HFFc6 (cell line): ENCODE measurements at places on chromosomes 2 and 18.

DNA sequence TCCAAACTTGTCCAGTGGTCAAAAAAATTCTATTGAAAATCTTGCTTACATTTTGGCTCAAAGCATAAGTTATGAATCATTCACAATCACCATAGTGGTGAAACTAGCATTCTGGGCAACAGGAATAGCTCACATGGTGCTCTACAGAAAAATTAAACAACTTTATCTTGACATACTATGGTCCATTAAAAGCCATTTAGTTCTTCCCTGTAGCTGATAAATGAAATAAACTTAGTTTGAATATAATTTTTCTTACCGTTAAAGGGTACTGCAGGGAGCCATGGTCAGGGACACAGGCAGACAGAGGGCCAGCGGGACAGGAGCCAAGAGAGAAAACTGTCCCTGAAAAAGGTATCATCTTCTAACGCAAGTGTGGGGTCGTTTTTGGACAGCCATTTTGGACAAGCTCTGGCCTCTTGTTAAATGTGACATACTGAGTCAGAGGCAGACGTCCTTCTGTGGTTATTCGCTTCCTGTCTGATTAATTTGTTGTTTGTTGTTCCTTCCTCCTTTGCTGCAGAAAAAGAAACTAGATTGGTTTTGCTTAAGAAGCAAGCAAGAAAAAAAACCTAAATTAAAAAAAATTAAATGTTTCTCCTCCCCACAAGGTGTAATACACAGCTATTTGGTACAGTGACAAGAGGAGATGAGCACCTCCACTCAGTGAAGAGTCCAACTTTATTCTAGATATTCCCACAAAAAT is at the start of gene WIPF1:
Gene WIPF1, minus strand, starts transcription at position 460 of the 703 bp plus-strand sequence. CDS start 12,231 bp downstream, outside the sequence.
- DNase-seq, result peak; percentile 65

DNA sequence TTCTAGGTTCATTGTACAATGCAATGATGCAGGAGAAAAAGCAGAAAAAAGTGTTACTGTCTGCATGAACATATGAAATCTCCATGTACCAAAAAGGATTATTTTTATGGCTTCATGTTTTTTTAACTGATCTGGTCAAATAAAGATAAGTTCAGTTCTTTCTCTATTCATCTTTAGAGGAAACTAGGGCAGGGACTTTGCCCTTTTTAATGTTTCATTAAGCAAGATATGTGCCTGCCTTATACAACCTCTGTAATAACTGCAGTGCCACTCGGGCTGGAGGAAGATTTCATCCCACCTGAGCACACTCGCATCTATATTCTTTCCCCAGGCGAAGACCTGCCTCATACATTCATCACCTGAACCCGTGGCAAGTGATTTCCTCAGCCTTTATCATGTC is 157.9 kb upstream of the DDX18 start:
- DNase-seq, result no peak

DNA sequence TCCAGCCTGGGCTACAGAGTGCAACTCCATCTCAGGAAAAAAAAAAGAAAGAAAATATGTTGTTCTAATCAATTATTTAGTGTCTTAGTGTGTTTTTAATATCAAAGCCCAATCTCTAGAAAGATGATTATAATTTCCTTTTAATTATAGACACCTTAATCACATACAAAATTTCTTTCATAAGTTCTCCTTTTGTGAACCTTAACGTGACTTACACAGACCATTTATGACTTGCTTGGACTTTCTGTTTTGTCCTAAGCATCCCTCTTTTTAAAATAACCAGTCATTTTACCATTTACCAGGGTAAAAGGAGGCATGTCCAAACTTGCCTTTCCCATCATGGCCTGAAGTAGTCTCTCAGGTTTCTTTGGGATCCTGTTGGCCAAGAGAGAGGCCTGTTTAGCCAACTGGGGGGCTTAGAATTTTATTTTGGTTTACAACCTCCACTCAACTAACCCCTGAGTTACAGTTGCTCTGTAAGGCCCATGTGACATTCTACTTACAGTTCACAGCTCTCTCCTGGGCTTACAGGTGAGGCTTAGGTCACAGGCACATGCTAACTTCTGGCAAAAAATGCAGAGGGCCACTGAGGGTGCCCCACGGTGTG is 23.9 kb upstream of the GPR155 start:
- DNase-seq, result no peak

GRCh38 chr18:46282646-46283045 is 178.5 kb downstream of the HAUS1 start:
- DNase-seq, result no peak

- DNase-seq, result no peak
These were observed 35.3 kb upstream of the ZNF516 start for GRCh38 chr18:76530391-76530790.

GRCh38 chr18:67731851-67732250 is 215.3 kb upstream of the DSEL start:
- peak; percentile 38 for DNase-seq

DNA sequence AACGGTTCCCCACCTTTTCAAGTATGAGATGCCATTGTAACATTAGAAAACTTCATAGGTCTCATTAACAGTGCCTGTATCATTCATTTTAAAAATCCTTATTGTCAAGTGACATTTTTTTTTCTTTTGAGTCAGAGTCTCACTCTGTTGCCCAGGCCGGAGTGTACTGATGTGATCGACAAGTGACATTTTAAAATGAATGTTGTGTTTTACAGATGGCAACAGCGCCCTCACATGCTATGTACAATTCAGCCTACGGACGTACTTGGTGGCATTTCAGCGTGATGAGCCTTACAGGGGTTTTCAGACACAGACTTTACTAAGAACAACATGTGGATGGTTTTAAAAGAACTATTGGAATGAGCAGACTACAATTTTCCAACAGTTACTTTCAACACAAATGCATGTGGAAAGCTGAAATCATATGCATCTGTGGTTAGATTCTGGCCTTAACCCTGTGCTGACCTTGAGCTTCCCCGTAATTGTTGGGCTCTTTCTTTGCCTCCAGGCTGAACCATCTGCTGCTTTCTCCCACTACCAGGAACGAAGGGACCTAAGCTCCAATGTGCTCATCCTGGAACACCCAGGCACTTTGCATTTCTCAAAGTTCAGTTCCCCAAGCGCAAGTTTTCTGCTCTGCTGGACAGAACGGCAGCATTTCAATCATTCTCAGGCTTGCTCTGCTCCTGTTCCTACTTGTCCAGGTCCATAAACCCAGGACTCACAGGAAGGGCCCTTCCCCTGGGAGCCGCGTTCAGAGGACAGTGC is 119.9 kb upstream of the NDUFV2 start:
- DNase-seq, result peak; percentile 64

- no peak for DNase-seq
These were observed 51.3 kb upstream of the SETBP1 start for GRCh38 chr18:44629406-44629805.

DNA sequence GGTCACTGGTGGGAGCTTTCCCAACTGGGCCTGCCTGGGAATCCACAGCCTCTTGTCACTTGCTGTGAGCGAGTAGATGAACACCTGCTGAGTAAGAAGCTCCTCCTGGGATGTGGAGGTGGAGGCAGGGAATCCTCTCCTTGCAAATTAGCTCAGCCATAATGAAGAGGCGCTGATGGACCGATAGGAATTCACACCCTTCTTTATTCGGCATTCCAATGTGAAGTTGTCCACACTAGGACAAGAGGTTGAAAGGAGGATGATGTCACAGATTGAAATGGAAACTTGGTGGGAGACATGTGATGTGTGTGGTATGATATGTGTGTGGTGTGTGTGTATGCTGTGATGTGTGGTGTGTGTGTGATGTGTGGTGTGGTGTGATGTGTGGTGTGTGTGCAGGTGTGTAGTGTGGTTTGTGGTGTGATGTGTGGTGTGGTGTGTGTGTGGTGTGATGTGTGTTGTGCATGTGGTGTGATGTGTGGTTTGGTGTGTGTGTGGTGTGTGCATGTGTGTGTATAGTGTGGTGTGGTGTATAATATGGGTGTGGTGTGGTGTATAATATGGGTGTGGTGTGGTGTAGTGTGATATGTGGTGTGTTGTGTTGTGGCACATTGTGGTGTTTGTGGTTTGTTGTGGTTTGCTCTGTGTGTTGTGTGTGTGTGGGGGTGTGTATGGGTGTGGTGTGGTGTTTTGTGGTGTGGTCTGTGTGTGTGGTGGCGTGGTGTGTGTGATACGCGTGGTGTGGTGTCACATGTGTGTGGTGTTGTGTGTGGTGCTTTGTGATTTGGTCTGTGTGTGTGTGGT is 216.4 kb downstream of the BCL2 start:
- no peak for DNase-seq

GRCh38 chr2:128513961-128514283 is 195.3 kb upstream of the HS6ST1 start:
- DNase-seq, result no peak

- DNase-seq, result no peak
These were observed at the start of gene KCNG2 for GRCh38 chr18:79797518-79798345. TSS of gene KCNG2 (plus strand) at chr18:79797938. CDS start at chr18:79863668, 65,730 bp downstream.

DNA sequence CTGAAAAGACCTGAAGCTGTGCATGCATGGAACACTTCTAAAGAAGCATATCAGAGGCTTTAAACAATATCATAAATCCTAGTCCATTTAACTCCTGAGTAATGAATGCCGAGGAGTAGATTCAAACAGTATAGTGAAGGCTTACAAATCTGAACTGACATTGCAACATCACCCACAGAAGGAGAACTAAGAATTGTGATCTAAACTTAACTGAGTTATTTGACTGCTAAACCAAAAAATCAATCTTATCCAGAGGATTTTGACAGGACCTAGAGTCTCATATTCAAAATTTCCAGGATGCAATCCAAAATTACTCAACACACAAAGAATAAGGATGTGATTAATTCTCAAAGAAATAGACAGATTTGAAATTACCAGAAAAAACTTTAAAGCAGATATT is 181.0 kb downstream of the SLC39A10 start:
- no peak for DNase-seq
